Breast epithelium (tissue), 4 donors: ENCODE measurements at places on chromosomes 4 and X. TPM values are rescaled to one million over a fixed set of nuclear protein-coding genes. Genes with fewer than 3 reads are reported as not detected.
A peak's percentile ranks its signal among the peaks of the same experiment; 100 is the strongest.

DNA sequence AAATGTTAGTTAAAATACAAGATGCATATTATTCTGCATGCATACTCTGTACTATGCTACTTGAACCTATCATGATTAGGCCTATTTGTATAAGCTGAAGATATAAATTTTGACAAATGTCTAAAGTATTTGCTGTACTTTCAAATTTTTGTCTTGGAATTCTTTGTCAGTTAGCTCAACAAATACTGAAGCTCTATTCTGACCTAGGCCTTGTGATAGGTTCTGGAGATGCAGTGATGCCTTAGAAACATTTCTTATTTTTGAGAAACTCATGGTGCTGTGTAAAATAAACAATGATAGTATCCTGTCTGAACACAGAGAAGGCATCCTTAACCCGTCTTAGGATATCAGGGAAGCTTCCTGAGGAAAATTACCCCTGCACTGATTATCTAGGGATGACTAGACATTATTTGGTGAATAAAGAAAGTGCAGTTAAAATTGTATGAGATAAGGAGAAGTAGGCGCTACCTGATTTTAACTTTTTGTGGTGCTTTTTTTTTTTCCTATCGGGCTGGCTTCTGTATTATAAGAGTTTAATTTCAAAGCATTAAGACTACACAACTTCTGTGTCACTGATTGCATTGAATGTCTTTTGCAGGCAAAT lies 43.4 kb downstream of the MOB1B start:
- H3K4me1 ChIP-seq, result no peaks in the 10 kb centered on the region
- H3K36me3 ChIP-seq, result no peaks in the 10 kb centered on the region
- H3K4me3 ChIP-seq, result no peak overlapping the region
- no peak overlapping the region for H3K27ac ChIP-seq
- no peaks in the 10 kb centered on the region for H3K27me3 ChIP-seq

Gene HSFX2
- 0.98 TPM for total RNA-seq

Gene CLGN
- 1.6 TPM for total RNA-seq

- peak within 1 kb of the TSS; percentile 93 for H3K27ac ChIP-seq
- H3K4me1 ChIP-seq, result no peaks in the 10 kb centered on the region
- H3K4me3 ChIP-seq, result peak within 1 kb of the TSS; percentile 82
Observed at GRCh38 chr4:103076747-103077347, at the start of gene SLC9B2. TSS of gene SLC9B2 (minus strand) at chr4:103076761. CDS start at chr4:103067550, 9,211 bp downstream.

DNA sequence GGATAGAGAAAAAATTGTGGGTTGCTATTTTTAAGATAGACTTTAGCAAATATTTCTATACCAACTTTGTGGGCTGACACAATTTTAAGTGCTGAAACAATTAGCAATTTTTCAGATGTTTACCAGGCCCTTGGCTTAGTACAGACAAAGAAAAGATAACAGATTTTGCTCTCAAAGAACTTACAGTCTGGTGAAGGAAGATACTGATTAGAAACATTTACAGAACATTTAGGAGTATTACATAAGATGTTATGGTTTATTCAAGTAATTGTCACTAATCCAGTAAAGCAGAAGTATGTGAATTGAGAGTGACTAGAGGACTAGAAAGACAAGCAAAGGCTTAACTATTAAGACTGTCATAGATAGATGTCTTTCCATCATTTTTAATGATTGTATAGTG lies 35.3 kb upstream of the NDUFC1 start:
- no peaks in the 10 kb centered on the region for H3K4me1 ChIP-seq
- H3K27me3 ChIP-seq, result no peaks in the 10 kb centered on the region
- no peak for DNase-seq
- H3K36me3 ChIP-seq, result no peaks in the 10 kb centered on the region
